Kidney tubule cell (primary cell): ENCODE measurements at places on chromosomes 13 and 19.

GRCh38 chr19:17281391-17282304 lies at the start of gene ANKLE1:
ANKLE1 (plus strand) TSS chr19:17281901; CDS start chr19:17281921, 20 bp downstream.
- no peak for DNase-seq

DNA sequence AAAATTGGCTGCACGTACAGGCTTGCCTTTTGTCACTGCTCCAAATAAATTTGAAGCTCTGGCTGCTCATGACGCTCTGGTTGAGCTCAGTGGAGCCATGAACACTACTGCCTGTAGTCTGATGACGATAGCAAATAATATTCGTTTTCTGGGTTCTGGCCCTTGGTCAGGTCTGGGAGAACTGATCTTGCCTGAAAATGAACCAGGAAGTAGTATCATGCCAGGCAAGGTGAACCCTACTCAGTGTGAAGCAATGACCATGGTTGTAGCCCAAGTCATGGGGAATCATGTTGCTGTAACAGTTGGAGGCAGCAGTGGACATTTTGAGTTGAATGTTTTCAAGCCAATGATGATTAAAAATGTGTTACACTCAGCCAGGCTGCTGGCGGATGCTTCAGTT lies 16.1 kb upstream of the AKAP11 start:
- no peak for DNase-seq

- no peak for DNase-seq
Measured at GRCh38 chr13:90884066-90884465, 463.4 kb upstream of the MIR17HG start.

DNA sequence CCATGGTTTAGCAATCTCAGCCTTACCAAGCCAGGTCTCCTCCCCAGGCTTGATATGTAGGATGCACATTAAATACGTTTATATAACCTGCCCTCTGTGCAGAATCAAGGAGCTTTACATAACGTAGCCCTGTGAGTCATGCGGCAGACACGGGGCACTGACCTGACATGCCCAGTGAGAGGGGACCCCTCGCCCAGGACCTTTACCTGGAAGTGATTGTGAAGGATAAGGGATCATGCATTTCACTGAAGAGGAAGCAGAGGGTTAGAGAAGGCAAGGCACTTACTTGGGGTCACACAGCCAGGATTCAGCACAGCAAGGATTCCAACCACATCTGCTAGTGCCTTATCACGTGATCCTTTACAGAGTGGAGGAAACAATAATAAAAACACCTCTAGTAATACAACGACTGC lies 18.9 kb upstream of the FOSB start:
- peak; percentile 32 for DNase-seq

DNA sequence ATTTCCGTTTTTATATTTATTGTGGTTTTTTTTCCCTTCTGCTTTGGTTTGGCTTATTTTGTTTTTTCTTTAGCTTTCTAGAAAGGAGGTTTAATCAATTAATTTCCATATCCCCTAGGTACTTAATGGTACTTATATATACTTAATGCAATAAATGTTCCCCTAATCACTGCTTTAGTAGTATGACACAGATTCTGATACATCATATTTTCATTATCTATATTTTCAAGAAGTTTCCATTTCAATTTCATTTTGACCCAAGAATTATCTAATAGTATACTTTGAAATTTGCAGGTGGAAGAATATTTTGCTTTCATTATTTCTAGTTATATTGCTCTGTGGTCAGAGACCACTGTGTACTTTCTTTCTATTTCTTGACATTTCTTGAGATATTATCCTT lies 66.6 kb upstream of the STK24 start:
- DNase-seq: no peak

DNA sequence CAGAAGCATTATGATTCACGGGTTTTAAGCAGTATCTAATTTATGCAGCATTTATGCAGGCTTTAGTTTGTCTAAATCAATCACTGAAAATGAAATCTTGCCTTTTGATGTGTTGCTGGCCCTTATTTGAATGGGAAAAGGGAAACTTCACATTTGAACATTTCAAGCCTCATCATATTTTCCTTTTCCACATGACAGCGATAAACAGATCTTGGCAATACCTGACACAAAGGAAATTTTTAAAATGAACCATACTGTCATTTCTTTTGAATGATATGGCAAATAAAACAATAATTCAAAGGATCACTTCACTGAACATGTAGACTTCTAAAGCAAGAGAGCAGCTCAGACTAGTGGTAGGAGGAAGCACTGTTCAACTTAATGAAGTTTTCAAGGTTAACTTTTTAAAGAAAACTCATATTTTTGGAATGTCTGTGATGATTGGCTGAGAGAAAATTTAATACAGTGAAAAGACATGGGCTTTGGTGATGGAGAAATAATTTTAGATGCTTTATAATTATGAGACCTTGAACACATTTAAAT lies 198.1 kb downstream of the OXGR1 start:
- DNase-seq: no peak

DNA sequence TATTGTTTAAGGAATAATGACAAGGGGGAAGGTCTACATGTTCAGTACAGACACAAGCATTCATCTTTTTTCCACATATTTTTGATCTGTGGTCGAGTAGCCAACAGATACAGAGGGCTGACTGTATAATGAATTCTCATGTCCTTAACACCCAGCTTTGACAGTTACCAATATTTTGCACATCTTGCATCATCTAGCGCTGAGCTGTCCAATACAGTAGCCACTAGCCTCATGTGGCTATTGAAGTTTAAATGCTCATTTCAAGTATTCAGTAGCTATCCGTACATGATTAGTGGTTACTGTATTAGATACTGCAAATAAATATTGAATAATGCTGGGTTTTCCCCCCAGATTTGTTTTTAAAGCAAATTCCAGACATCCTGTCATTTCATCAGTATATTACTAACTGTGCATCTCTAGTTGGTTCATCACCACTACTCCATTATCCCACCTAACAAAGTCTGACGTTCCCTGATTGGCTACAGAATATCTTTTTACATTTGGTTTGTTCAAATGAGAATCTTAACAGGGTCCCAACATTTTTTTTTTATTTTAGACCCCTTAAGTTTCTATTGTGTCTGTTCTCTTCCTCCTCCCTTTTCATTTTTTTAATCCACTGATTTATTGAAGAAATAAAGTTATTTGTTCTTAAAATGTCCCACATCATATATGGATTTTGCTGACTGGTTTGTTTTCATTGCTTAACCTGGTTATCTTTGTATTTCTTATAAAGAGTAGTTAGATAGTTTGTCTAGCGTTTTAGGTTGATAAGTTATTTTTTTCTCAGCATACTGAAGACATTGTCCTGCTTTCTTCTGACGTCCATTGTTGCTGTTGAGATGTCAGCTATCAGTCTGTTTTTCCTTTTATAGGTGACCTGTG lies 8.2 kb downstream of the ZNF177 start:
- DNase-seq: no peak

DNA sequence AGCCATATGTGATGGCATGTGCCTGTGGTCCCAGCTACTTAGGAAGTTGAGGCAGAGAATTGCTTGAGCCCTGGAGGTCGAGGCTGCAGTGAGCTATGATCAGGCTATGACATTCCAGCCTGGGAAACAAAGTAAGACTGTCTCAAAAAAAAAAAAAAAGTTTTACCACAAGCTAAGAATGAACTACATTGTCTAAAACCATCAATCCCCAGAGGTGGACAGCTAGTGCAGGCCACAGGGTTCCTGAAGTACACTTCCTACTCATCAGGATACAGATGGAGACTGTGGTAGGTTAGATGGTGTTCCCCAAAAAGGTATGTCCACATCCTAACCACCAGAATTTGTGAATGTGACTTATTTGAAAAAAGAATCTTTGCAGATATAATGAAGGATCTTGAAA lies 63.5 kb upstream of the DOCK9 start:
- DNase-seq: no peak

DNA sequence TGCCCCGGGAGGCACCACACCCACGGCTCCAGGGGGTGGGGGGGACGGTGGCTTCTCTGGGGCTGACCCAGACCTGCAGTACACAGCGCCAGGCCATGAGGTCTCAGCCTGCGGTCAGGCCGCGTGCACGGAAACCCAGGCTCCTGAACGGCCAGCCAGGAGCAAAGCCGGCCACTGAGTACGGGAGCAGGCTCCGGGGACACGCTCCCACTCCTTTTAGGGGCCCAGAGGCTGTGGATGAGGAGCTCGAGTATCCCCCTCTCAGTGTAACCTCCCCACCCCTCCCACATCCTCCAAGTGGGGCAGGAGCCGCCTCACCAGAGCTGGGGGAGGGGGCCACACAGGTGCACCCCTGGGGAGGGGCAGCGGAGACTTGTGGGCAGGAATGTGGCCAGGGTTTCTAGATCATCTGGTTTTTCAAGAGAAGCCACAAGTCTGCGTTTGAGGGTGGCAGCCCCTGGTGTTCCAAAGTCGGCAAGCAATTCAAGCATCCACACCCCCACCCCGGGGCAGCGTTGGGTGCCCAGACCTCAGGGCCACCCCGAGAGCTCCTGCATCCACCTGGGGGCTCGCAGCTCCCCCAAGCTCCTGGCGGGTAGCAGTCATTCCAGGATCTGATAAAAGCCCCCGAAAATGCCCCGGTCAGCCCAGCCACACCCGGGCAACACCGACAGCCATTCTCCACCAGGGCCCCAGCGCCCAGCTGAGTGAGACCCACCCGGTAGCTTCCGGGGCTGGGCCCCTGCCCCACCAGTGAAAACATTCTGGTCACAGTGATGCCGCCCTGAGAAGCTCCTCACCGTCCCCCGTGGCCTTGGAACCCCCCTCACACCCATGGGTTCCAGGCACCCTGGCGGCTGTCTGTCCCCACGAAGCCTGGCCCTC lies 6.1 kb downstream of the SBNO2 start:
- DNase-seq: no peak

- no peak for DNase-seq
Measured at GRCh38 chr13:21005193-21005592, 56.2 kb downstream of the LATS2 start.
